Right renal cortex interstitium (tissue), 3 donors: ENCODE measurements at places on chromosomes 6 and 20.

GRCh38 chr6:36963451-36964290, 9.1 kb downstream of the PI16 start:
- DNase-seq, result no peak

- DNase-seq, result no peak
Observed at GRCh38 chr20:37295595-37295994, 6.1 kb downstream of the MANBAL start.

DNA sequence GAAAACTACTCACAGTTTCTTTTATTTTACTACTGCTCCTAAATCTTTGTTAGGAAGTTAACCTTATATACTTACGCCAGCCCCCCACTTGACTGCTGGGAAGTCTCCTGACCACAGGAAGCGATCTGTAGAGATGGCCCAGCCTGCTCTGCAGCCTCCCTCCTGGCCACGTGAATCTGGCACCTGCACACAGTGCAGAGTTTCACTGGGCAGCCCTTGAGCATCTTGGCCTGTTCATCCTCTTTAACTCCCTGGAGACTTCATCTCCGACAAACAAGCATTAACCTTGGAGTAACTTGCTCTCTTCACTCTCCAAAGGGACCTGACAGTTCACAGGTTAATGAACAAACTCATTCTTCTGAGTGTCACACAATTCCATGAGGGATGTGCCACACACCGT, 294.1 kb downstream of the BTBD9 start:
- DNase-seq, result no peak

GRCh38 chr6:159062976-159063375, 18.2 kb upstream of the TAGAP start:
- DNase-seq, result no peak

- no peak for DNase-seq
Observed at GRCh38 chr6:140370976-140371870, 996.8 kb upstream of the CITED2 start.

- DNase-seq, result no peak
Observed at GRCh38 chr6:11975353-11975977, 36.6 kb upstream of the HIVEP1 start.

DNA sequence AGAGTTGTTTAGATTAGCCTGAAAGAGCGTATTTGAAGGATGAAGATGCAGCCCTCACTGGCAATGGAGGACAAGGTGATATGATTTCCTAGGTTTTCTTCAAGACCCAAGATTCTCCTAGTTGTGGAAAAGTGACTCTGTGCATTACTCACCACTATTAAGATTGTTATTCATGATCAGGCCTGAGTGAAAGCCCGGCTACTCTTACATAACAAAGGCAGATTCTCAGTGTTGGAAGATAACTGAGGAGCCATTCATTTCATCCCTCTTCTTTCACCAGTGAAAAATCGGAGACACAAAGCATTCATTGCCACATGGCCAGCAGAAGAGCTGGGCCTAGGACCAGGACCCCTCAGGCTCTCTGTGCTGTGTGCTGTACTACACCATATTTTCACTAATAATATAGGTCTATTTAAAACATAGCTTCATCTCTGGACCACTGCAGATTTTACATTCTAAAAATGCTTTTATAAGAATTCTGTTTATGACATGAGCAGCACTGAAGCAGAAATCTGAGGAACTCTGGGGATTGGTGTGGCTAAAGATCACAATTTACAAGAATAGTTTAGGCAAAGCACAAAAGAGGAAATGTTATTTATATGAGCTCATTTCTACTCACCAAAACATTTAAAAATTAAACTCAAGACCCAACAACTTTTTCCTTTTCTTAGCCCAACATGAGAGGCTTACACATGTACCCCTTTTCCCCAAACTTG, 181.9 kb upstream of the CCN2 start:
- DNase-seq, result no peak

GRCh38 chr6:167855825-167856425, 29.2 kb downstream of the AFDN start:
- DNase-seq, result no peak

- no peak for DNase-seq
Observed at GRCh38 chr6:150928882-150929281, 63.4 kb downstream of the MTHFD1L start.

DNA sequence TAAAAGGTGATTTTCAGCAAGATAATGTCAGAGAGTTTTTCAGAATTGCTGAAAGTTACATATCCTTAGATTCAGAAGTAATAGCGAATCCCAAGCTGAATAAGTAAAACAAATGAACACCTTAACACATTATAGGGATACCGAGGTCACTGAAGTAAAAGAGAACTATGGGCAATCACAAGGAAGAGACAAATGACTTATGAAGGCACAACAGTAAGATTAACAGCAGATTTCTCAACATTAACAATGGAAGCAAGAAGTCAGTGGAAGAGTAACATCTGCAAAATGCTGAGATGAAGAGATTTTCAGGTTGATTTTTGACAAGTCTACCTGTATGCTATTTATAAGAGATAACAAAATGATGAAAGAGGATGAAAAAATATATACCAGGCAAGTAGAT, 86.1 kb upstream of the EZR start:
- DNase-seq, result no peak

- DNase-seq, result no peak
Observed at GRCh38 chr6:155352811-155353210, 38.5 kb upstream of the TFB1M start.

DNA sequence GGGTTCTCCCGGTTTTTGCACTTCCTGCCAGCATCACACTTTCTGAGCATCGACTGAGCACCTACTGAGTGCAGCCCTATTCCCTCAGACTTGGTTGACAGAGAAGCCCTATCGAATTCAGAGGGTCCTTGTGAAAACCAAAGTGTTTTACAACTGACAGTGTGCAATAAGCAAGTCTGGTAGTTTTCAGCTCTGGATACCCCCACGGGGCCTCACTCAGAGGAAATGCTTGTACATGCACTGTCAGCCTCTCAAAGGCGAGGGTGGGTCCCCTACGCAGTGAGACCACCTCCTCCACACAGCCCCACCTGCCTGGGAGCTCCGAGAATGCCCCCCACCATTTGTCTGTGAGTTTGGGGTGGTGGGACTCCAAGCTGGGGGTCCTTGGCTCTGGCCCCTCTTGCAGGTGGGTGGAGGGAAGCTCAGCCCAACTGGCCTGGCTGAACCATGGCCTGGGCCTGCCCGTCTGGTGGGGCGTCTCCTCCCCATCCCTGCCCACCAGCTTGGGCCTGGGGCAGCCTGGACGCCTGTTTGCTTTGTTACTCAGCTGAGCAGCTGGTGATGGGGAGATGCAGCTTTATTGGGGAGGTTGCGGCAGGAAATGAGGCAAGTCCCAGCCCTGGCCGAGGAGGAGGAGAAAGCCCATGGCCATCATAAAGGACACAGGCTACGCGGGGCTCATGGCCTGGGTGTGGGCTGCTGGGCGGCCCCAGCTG, 1.7 kb downstream of the SPDEF start:
- DNase-seq, result no peak
